H9 (cell line): ENCODE measurements at places on chromosomes 4 and X. TPM values are rescaled to one million over a fixed set of nuclear protein-coding genes. Genes with fewer than 3 reads are reported as not detected.

- no peak overlapping the region for H3K4me3 ChIP-seq
- no peaks in the 10 kb centered on the region for H3K4me1 ChIP-seq
- no peak overlapping the region for H3K27ac ChIP-seq
- no peaks in the 10 kb centered on the region; the same call in 1 of the 2 replicates for H3K27me3 ChIP-seq
- no peak for DNase-seq
Observed at GRCh38 chrX:139121616-139122286, 408.8 kb upstream of the F9 start.

DNA sequence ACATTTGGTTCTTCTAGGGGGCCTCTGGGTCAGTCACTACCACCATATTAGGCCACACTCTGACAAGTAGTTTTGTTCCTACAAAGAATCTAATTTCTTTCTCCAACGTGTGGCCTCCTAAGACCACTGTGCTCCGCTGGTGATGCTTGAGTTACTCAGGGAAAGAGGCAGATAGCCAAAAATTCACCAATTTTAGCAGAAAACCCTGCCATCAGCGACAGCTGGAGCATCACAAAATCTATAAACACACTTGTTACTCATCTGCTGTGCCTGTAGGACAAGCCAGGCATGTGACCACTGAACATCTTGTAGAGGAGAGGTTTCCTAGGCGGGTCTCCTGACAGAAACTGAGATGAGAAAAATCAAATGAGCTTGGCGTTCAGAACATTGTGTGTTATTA, 105.4 kb downstream of the SYNPO2 start:
- H3K36me3 ChIP-seq = no peaks in the 10 kb centered on the region
- H3K4me1 ChIP-seq = peaks cover 3% of the 10 kb centered on the region; the same call in 1 of the 2 replicates
- no peak for DNase-seq
- no peak overlapping the region for H3K27ac ChIP-seq
- no peaks in the 10 kb centered on the region for H3K27me3 ChIP-seq

GRCh38 chrX:110032534-110033147, 29.7 kb downstream of the TMEM164 start:
- no peak for DNase-seq
- H3K4me3 ChIP-seq = no peak overlapping the region
- no peak overlapping the region for H3K27ac ChIP-seq
- H3K4me1 ChIP-seq = no peaks in the 10 kb centered on the region; the same call in 1 of the 2 replicates

MSN gene
- total RNA-seq = 126 and 129 TPM in 2 replicates

TCEAL7 gene
- total RNA-seq = 2.7 and 3.1 TPM in 2 replicates
